ENCODE measurements at places on chromosomes 3 and 15.

DNA sequence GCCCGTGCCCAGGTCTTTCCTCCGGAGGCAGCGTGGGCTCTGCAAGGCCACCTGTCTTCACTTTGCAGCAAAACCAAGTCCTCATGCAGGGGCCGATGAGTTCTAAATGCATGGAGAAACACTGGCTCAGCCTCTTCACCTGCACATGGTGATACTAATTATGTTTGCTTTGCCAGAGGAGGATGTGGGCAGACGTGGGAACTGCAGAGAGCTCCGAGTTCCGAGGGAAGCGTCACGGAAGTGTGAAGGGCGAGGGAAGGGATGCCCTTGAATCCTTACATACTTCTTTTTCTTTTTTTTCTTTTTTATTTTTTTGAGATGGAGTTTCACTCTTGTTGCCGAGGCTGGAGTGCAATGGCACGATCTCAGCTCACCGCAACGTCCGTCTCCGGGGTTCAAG is 74.8 kb downstream of the GABRG3 start:
- DNase-seq = no peak

GRCh38 chr3:59783468-59783988 is 733.7 kb upstream of the CFAP20DC start:
- no peak for DNase-seq

DNA sequence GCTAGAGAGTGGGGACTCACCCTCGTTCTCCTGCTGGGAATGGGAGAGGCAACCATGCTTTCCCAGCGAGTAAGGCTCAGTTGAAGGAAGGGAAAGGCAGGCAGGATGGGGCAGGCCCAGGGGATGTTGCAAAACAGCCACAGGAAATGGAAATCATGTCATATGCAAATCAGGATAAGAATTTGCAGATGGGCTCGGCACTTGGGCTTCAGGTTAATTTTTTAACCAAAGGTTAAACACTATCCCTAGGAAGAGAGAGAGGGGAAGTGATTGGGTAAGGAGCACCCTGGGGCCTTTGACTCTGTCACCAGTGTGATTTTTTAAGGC is 14.6 kb upstream of the PLA2G4E start:
- DNase-seq = no peak

GRCh38 chr3:159821736-159822135 is 166.9 kb upstream of the IL12A start:
- peak; percentile 28 for DNase-seq

- DNase-seq = peak; percentile 84
Observed at GRCh38 chr3:138673641-138674530, 65.3 kb downstream of the FAIM start.

GRCh38 chr3:192063570-192063969 is 602.6 kb downstream of the PYDC2 start:
- peak; percentile 46 for DNase-seq

DNA sequence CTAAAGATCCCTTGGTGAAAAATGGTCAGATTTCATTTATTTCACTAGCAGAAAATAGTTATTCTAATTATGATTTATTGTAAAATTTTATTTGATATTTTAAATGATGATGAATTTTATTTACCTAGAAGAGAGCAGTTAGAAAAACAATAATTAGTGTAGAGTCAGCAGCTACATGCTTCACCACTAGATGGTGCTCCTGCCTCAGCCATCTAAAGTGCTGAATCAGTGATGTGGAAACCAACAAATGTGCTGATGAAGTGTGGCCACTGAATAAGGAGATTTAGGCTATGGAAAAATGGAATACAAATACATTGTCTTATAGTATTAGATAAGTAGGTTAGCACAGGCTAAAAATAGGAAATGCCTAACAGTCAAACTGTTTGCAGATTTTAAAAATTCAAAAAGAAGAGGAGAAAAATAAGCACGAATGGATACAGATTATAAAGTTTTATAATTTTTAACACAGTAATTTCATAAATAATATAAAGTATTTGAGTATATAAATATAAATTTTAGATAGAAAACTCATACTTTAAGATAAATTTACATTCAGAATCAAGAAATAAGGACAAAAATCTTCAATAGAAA is 109.8 kb downstream of the PPP2R3A start:
- DNase-seq = peak; percentile 88

DNA sequence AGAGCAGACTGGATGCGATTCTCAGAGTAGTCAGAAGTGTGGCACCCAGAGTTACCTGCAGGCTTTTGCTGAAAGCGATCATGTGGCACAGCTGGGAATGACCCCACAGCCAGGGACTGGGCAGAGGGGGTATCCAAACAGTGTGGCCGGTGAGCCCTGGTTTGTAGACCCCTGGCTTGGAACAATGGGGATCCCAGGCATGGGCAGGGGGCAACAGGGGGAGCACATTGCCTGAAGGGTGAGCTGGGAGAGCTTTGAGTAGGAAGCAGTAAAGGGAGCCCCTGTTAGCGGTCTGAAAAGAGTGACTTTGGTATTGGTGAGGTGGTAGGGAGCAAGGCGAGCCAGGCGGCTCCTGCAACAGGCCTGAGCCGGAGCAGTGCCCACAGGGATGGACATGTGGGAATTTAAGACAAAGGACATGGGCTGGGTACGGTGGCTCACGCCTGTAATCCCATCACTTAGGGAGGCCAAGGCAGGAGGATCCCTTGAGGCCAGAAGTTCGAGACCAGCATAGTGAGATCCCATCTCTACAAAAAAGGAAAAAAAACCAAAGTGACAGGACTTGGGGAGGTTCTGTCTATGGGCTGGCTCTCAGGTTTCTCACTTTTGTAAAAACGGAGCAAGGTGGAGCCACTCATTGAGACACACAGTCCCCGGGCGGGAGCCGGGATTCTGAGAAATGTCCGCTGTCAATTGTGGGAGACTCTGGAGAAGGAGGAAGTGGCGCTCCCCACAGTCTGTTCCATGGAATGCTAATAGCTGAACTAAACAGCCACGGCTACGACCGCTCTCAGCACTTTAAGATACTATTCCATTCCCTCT is 223.8 kb upstream of the LYSMD4 start:
- DNase-seq = no peak

GRCh38 chr3:12556690-12557472 is at the start of gene MKRN2:
Gene MKRN2 (plus strand): TSS chr3:12557087. CDS start chr3:12557151, 64 bp downstream.
- DNase-seq = peak; percentile 96

DNA sequence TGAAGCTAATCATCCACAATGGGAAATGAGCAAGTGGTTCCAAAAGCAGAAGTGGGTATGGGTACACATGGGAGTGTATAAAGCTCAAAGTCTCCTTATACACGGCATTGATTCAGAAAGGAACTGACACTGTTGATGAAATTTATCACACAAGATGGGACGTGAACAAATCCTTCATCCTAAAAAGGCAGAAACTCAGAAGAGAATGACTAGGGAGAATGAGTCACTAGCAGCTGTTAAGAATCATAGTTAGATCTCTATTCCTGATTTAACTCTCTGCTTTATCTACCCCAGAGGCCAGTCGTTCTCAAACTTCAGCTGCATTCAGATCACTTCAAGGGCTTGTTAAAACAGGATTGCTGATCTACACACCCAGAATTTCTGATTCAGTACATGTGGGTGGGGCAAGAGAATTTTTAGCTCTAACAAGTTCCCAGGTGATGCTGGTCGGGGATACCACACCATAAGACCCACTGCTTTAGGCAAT is 97.7 kb upstream of the PHLDB2 start:
- DNase-seq = peak; percentile 57

DNA sequence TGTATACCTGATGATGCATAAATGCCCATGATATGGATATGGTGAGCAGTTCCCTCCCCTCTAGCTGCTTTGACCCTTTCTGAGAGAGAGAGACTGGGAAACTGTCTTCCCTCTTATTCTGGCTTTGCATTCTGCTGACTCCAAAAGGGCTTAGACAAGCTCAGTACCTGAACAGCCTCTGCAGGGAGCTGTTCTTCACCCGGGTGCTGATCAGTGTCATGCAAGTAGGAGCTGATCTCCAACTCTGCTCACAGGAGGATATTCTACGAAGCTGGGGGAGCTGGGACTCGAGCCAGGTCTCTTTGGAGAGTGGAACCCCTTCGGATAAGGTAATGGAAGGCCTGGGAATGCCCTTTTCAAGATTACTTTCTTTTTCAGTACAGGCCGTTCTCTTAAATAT is 237.1 kb downstream of the RYR3 start:
- DNase-seq = peak; percentile 86

DNA sequence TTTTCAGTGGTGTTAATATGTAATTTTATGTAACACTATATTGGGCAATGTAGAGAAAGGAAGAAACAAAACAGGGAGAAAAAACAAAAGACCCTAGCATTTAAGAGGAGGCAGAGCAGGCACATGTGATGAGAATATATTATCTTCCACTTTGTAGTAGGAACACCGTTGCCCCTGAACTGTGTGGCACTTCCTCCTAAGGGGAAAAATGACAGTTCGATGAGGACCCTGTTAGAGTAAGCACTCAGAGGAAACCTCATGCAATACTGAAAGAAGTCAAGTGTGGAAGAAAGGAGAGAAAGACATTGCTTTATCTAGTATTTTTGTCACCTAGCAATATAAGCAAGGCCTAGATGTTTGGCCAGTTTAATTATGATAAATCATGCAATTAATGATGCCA is 32.2 kb downstream of the ARPP21 start:
- no peak for DNase-seq

- no peak for DNase-seq
Observed at GRCh38 chr15:42845581-42845980, 75.0 kb downstream of the TTBK2 start.

GRCh38 chr15:90213122-90213817 is 12.1 kb downstream of the SEMA4B start:
- DNase-seq = no peak

DNA sequence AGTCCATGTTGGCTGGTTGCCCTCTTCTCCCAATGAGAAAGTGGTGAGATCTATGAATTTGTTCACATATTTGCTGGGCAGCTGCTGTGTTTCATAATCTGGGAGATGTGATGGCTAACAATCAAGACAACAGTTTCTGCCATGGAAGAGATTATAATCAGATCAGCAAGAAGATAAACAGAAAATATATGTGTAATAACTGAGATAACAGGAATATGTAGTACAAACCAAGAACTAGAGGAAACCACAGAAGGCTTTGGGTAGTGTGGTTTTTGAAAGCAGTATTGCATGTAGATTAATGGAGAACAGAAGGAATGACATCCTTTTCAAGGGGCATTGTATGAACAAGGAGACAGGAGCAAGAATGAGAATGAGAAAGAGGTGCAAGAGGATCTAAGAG is 12.2 kb upstream of the CSTA start:
- DNase-seq = no peak

DNA sequence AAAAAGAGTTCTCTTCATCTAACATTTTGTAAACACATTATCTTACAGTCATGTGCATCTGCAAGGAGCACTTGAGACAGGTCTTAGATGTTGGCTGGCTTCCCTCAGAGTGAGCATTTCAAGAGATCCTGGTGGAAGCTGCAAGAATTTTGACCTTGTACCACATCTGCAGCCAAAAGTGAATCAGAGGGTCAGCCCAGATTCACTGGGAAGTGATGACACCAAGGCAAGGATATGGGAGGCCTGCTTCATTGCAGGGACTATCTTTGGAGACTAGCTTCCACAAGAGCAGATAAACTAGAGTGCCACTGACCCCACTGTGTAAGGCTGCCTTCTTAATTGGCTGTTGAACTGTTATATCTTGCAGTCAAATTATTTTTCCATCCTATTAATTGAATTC is 21.3 kb upstream of the GADL1 start:
- DNase-seq = no peak

DNA sequence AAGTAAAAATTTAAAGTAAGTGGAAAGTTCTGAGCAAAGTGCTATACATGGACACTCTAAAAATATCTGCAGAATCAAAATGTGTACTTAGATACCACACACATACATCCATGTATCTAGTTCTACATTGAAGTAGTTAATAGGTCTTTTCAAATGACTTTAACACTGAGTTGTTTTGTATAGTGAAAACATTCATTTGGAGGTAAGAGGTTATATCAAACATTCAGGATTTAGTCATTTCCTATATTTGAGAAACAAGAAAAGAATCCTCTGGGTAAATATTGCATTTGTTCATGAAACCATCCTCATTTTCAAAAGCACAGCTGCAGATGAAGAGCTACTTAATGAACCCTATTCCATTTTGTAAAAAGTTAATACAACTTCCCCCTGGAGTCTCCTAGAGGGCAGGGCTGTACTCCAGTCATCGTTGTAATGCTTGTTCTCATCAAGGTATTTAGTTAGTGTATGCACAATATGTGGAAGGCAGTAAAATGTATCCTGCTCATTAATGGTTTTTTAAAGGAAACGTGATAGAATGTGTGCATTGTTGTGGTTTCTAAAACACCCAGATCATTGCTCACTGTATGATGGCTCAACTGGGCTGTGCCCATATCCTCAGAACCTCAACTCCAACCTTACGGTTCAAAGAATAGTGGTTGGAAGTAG is 26.2 kb downstream of the ARPP21 start:
- no peak for DNase-seq

- DNase-seq = no peak
Observed at GRCh38 chr3:191792580-191792979, 331.6 kb downstream of the PYDC2 start.

DNA sequence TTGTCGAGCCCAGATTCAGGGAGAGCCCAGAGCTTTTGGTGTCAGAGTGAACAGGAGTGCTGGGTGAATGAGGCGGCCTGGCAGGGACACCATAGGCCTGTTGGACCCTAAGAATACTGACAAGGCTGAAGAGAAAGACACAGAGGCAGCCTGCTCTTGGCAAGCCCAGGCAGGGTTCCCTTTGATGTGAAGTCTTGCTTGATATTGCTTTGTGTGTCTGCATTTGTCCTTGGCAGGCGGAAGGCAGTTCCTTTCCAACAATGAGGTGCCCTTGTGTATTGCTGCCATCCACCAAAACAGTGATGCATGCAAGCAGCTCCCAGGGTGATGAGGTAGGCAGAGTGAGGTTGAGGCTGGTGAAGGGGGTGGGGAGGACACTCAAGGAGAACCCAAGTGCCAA is 152.7 kb upstream of the TSC22D2 start:
- DNase-seq = peak; percentile 90

DNA sequence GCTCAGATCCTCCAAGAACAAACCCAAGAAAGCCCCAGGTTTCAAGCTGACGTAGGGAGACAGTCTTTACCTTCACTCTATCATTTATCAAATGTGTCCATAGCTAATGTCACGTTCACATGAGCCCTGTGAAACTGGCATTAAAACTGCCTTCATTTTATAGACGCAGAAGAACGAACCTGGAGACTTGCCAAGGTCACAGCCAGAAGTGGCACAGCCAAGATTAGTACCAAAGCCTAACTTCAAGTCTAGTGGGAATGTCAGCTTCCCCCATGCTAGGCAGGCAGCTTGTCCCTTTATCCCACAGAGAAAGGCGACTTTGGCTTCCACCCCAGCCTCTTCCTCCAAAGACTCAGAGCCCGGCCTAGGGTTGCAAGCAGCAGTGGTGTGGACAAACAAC is 517.2 kb downstream of the SHQ1 start:
- DNase-seq = no peak

DNA sequence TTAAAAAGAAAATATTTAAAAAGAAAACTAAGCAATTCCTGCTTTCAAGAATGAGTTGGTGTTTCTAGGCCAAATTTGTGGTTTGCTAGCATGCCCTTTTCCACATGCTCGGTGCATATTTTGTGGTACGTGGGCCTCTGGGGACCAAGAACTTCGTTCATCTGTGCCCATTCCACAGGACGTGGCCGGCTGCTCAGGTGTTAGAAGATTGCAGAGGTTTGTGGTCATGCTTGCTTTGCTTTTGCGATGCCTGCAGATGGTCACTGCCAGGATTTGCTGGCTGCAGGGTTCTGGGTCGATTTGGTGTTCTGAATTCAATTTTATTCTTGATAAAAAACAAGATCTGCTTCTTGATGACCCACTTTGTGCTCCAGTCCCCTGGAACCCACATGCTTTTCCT is 7.5 kb downstream of the PSTPIP1 start:
- DNase-seq = peak; percentile 34

- peak; percentile 11 for DNase-seq
Observed at GRCh38 chr3:59880717-59881116, 830.9 kb upstream of the CFAP20DC start.

Measured in astrocyte of the hippocampus (primary cell).